Esophagus muscularis mucosa (tissue), 4 donors: ENCODE measurements at places on chromosomes 11 and 22. TPM values are rescaled to one million over a fixed set of nuclear protein-coding genes. Genes with fewer than 3 reads are reported as not detected.

GRCh38 chr11:127859941-127860354 lies 727.4 kb downstream of the ETS1 start:
- H3K27ac ChIP-seq = no peak overlapping the region
- no peak overlapping the region for H3K4me3 ChIP-seq
- H3K4me1 ChIP-seq = no peaks in the 10 kb centered on the region
- DNase-seq = no peak
- H3K36me3 ChIP-seq = no peaks in the 10 kb centered on the region
- H3K27me3 ChIP-seq = no peaks in the 10 kb centered on the region

GRCh38 chr11:70482529-70482917 lies 84.2 kb downstream of the CTTN start:
- no peak for DNase-seq
- H3K27ac ChIP-seq = peak overlapping the region; percentile 44
- peaks cover 14% of the 10 kb centered on the region for H3K4me1 ChIP-seq
- H3K36me3 ChIP-seq = peaks cover 8% of the 10 kb centered on the region

DNA sequence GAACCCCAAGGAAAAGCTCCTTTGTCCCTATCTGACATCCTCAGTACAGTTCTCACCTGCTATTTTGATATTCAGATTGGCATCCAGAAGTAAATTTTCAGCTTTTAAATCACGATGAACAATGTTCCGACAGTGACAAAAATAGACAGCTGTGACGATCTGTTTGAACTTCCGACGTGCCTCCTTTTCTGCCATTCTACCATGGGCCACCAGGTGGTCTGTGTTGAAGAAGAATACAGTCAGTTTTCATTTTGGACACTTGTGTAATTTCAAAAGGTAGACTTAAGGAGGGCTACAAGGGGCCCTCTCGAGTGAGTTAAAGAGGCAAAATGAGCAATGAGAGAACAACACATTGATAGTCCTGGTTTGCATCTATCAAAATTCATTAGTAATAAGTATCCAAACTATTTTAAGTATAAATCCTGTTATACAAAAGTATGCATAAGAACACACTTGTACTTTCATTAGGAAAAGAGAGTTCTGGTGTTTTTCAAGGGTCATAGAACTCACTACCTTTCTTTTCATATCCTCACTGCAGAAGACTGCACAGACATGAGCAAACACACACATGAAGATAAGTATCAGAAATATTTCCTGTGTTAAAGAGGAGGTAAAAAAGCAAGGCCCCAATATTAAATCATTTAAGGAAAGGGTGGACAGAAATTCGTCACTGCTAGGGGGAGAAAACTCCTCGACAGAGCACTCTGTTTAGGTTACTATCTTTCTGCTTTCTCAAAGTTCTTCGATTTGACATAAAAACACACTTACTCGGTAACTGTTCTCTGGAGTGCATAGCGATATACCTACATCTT lies 89.9 kb upstream of the APOA1 start:
- no peaks in the 10 kb centered on the region for H3K27me3 ChIP-seq
- DNase-seq = no peak
- H3K4me1 ChIP-seq = peaks cover 42% of the 10 kb centered on the region
- H3K36me3 ChIP-seq = no peaks in the 10 kb centered on the region
- no peak overlapping the region for H3K4me3 ChIP-seq

DNA sequence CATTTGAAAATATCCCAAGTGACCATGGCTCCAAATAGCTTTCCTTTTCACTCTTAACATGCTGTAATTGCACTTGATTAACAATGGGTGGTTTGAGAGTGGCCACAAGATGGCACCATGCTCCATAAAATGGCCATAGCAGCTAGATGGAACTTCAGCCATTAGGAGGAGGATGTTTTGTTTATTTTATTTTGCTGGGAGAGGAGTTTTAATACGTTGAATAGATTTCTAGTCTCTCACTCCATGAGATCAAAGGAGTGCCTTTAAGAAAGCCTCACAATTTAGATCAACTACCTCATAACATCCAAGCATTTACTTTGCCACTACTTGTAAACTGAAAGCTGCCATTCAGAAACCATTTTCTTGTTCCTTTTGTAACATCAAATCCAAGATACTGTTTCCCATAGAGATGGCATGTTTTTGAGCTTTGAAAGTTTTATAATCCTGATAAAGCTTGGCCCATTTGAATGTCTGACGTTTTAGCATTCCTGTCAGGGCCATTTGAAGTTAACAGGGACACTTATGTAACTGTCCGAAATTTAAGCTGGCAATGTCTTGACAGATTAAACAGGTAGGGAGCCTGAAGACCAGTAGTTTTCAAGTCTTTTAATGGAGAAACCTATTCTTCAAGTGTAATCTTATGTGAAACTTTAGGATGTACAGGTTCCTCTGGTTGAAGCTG lies 4.7 kb downstream of the FEN1 start:
- H3K4me3 ChIP-seq = peak overlapping the region; percentile 19
- no peak for DNase-seq
- no peaks in the 10 kb centered on the region for H3K27me3 ChIP-seq
- peaks cover 21% of the 10 kb centered on the region for H3K36me3 ChIP-seq

The UBQLNL gene
- 0.19 TPM for total RNA-seq

The OR5A2 gene
- total RNA-seq = not detected

The GPR83 gene
- total RNA-seq = 0.32 TPM

The ARRB1 gene
- total RNA-seq = 72.3 TPM
